ENCODE measurements at places on chromosomes 6 and 20. TPM values are rescaled to one million over a fixed set of nuclear protein-coding genes. Genes with fewer than 3 reads are reported as not detected.

EBF4 gene
- total RNA-seq, result 2.5 TPM

AVP gene
- not detected for total RNA-seq

MAN1A1 gene
- 57.9 TPM for total RNA-seq

PRKN gene
- 5.2 TPM for total RNA-seq

UBE2C gene
- 11.9 TPM for total RNA-seq

PET117 gene
- total RNA-seq, result 6.7 TPM

SYTL3 gene
- 2.7 TPM for total RNA-seq

SAMD5 gene
- 28.9 TPM for total RNA-seq

C6orf58 gene
- 0.20 TPM for total RNA-seq

CRIP3 gene
- total RNA-seq, result 1.1 TPM

OXT gene
- total RNA-seq, result not detected

TFAP2C gene
- 22.8 TPM for total RNA-seq

SLC13A3 gene
- 1.8 TPM for total RNA-seq

ACSS1 gene
- 19.7 TPM for total RNA-seq

TRIM10 gene
- total RNA-seq, result 2.2 TPM

MLIP gene
- 11.5 TPM for total RNA-seq

CRISP3 gene
- 7.4 TPM for total RNA-seq

XKR7 gene
- total RNA-seq, result not detected

RIMS4 gene
- 1.3 TPM for total RNA-seq

DLK2 gene
- 2.7 TPM for total RNA-seq

RIPOR3 gene
- total RNA-seq, result 16.1 TPM

CAPN11 gene
- total RNA-seq, result 0.89 TPM

PNPLA1 gene
- total RNA-seq, result 4.2 TPM

CLPSL2 gene
- not detected for total RNA-seq

MUC21 gene
- total RNA-seq, result not detected

PGC gene
- not detected for total RNA-seq

CST7 gene
- total RNA-seq, result 9.4 TPM

LY6G6C gene
- 20.4 TPM for total RNA-seq

PDYN gene
- not detected for total RNA-seq

PEDS1 gene
- 7.1 TPM for total RNA-seq

ZFP57 gene
- 0.59 TPM for total RNA-seq

MAS1 gene
- total RNA-seq, result under 0.01 TPM

KCNK5 gene
- 1.4 TPM for total RNA-seq

AIF1 gene
- 23.8 TPM for total RNA-seq

FAM209B gene
- not detected for total RNA-seq

MYH7B gene
- 3.1 TPM for total RNA-seq

CFAP206 gene
- 0.49 TPM for total RNA-seq

ARFGEF3 gene
- 1.1 TPM for total RNA-seq

PKIB gene
- 4.4 TPM for total RNA-seq

FHL5 gene
- 1.5 TPM for total RNA-seq

TRAPPC3L gene
- 0.49 TPM for total RNA-seq

DYNLT2 gene
- 2.0 TPM for total RNA-seq

CCN6 gene
- 0.39 TPM for total RNA-seq

ZNF831 gene
- total RNA-seq, result 0.20 TPM

SLC23A2 gene
- total RNA-seq, result 13.4 TPM

DNMT3B gene
- total RNA-seq, result 2.5 TPM

TPBG gene
- 12.8 TPM for total RNA-seq

SYCP2 gene
- 5.8 TPM for total RNA-seq

PRSS35 gene
- 4.4 TPM for total RNA-seq

TMEM14B gene
- total RNA-seq, result 40.2 TPM

CD83 gene
- 22.1 TPM for total RNA-seq

GATA5 gene
- not detected for total RNA-seq

Data from skin of body (tissue), 3 donors.